HCT116 (cell line): ENCODE measurements at places on chromosomes 7 and 10.

DNA sequence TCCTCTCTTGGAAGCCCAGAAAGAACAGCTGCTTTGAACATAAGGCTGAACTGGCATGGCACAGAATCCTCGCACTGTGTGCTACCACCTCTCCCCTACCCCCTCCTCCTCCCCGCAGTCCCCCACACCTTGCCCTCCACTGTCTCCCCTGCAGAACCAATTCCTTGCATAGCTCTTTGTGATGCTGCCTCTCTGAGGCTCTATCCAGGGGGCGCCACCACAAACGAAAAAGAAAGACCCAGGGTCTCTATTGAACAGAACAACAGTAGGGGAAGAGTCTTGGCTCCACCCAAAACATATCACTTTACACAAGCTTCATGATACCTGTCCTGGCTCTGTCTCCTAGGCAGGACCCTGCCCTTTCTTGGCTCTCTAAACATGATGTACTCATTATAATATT lies 26.2 kb upstream of the EBLN1 start:
- no peak overlapping the region for H3K4me3 ChIP-seq
- H3K27ac ChIP-seq: no peak overlapping the region
- peaks cover 28% of the 10 kb centered on the region for H3K4me1 ChIP-seq
- H3K27me3 ChIP-seq: no peaks in the 10 kb centered on the region

DNA sequence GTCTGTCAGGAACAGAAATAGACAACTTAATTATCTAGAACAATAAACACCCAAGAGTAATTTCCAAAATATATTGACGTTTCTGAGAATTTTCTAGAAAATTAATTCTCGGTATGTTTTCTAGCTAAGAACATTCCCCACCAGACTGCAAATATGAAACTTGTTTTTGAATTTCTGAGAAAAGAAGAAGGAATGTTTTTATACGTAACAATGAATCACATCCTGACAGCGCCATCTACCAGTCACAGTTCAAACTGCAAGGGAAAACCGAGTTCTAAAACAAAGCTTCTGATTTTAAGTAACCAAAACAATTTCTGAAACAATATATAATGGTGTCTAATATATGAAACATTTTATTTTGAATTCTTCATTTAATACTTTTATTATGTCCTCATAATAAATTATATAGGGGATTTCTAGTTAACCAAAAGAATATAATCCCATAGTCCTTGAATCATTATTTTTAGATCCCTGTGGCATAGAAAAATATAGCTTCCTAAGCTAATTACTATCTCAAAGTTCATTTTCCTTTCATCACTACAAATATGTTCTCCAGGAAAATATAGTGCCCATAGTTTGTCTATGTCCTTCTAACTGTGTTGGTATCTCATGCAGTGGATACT lies 34.5 kb upstream of the MEOX2 start:
- DNase-seq: peak; percentile 41
- no peak overlapping the region for H3K27ac ChIP-seq
- no peaks in the 10 kb centered on the region for H3K27me3 ChIP-seq
- H3K4me3 ChIP-seq: no peak overlapping the region

DNA sequence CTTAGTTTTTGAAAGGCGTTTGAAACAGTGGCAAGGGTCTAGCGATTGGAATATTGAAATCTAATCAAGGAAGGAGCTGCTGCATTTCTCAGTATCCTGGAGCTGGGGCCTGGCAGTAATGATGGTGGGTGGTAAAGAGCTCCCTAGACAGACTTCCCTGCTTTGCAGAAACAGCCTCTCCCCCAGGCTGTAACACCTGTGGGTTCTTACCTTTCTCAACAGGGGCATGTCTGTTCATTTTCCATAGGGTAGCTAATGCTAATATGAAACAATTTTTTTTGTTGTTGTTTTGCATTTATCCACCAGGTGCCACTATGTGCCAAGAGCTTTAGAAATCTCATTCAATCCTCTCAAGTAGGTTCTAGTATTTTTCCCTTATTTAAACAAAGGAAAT lies 345.5 kb downstream of the REEP3 start:
- no peaks in the 10 kb centered on the region for H3K27me3 ChIP-seq
- no peaks in the 10 kb centered on the region for H3K36me3 ChIP-seq
- no peak overlapping the region for H3K27ac ChIP-seq
- peak; percentile 51 for DNase-seq
- peaks cover 8% of the 10 kb centered on the region; the same call in 1 of the 2 replicates for H3K4me1 ChIP-seq

DNA sequence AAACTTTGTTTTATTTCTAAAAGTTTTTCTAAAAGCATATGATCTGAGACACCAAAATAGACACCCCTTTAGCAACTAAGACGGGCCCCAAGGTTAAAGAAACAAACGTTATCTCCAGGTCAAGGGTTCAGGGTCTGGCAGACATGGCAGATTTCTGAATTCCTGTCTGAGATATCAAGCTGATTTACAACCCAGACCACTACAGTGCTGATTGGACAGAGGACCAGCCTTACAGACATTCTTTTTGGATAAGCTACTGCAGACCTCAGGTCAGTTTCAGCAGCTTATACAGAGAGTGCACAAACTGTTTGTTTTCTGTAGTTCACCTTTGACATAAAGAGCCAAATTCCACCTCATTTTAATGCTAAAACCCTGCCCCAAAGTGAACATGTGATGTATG lies 34.8 kb downstream of the SVOPL start:
- no peaks in the 10 kb centered on the region for H3K27me3 ChIP-seq
- H3K4me3 ChIP-seq: no peak overlapping the region
- DNase-seq: no peak
- H3K36me3 ChIP-seq: no peaks in the 10 kb centered on the region
- no peak overlapping the region for H3K27ac ChIP-seq

GRCh38 chr7:93055543-93056107 lies 62.2 kb downstream of the SAMD9 start:
- no peaks in the 10 kb centered on the region for H3K4me1 ChIP-seq
- H3K27ac ChIP-seq: no peak overlapping the region
- H3K36me3 ChIP-seq: no peaks in the 10 kb centered on the region
- no peak for DNase-seq

- H3K4me3 ChIP-seq: no peak overlapping the region
- H3K4me1 ChIP-seq: no peaks in the 10 kb centered on the region
- H3K27ac ChIP-seq: no peak overlapping the region
- no peaks in the 10 kb centered on the region for H3K27me3 ChIP-seq
- no peak for DNase-seq
- no peaks in the 10 kb centered on the region for H3K36me3 ChIP-seq
Measured at GRCh38 chr10:65342245-65342644, 1583.6 kb upstream of the LRRTM3 start.
